A549 treated with RU486 at 1 μM for 4 hours (cell line): ENCODE measurements at places on chromosomes 11 and 22. TPM values are rescaled to one million over a fixed set of nuclear protein-coding genes. Genes with fewer than 3 reads are reported as not detected.

TNRC6B gene
- total RNA-seq: 4.1 to 5.2 TPM (median 4.8 TPM) in 5 replicates

HORMAD2 gene
- not detected in 5 replicates for total RNA-seq

MAPK1 gene
- total RNA-seq: 43.6 to 70.9 TPM (median 55.5 TPM) in 5 replicates

SPON1 gene
- total RNA-seq: 0.02 TPM in 1 of 5 replicates, not detected in the others

TUB gene
- 5.2 to 8.0 TPM (median 7.4 TPM) in 5 replicates for total RNA-seq
